ENCODE measurements at places on chromosomes 6 and 20.

- no peak for DNase-seq
Measured at GRCh38 chr20:62876501-62876901, 14.9 kb upstream of the TCFL5 start.

DNA sequence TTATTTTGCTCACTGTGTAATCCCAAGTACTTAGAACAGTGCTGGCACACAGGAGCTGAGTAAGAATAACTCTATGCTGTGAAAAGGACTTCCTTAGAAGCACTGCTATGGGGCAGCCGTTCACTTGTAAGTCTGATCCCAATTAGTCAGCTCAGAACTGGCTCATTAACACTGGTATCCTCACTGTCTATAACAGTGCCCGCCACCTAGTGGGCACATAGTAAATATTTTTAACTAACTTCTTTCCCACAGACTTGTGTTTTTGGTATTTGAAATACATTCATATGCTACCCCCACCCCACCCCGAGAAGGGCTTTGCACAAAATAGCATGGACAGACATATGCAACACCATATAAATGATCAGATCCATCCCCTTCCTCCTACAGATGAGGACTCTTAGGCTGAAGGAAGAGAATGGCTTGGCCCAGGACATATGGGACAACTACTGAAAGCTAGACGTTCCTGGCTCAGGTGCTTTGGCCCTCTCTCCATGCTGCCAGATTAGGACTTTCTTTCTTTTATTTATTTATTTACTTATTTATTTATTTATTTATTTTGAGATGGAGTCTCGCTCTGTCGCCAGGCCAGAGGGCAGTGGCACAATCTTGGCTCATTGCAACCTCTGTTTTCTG lies 47.1 kb downstream of the DST start:
- DNase-seq: peak; percentile 44

GRCh38 chr6:109069746-109070145 lies 24.9 kb downstream of the SESN1 start:
- DNase-seq: no peak

- no peak for DNase-seq
Measured at GRCh38 chr6:3252369-3252768, 6.4 kb upstream of the PSMG4 start.

DNA sequence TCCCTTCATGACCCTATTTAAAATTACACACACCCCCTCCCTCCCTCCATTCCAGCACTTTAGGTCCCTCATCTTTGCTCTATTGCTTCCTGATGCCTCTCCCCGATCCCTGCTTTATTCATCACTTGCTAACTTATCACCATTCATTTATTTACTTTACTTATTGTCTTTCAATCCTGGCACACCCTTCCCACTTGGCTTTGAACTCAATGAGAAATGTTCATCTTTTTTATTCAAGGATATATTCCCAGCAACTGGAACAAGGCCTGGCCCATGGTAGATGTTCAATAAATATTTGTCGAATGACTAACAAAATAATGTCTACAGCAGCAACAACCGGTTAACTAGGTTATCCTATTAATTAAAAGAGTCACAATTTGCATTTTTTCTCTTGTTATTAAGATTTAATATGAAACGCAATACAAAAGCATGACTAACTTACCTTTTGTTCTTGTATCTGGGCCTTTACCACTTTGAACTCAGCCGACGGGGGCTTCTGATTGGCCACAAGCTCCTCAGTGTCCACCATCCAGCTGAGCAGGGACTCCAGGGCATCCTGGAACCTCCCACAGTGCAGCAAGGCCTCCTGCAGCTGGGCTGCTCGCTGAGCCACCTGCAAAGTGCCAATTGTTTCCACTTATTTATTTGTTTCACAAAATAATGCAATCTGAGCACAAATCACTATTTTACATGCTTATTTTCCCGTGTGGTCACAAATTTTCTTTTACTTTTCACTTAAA lies 107.8 kb downstream of the DST start:
- no peak for DNase-seq

DNA sequence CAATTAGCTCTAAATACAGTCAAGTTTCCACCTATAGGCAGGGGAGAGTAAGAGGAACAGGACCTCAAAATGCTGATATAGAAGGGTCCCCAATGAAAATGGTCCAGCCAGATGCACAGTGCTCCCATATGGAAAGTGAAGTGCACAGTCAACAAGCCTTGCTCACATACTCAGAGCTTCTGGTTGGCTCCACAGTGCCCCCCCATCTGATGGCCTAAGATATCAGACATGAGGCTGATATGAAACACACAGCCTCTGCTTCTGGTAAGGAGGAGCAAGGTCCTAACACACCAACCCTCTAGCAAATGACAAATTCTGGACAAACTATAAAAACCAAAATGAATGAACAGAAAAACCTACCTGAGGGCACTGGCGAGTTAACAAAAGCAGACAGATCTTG lies 111.4 kb upstream of the EMILIN3 start:
- no peak for DNase-seq

- DNase-seq: no peak
Measured at GRCh38 chr20:63009988-63010769, 3.4 kb upstream of the BHLHE23 start.

GRCh38 chr6:25902071-25902470 lies 28.0 kb upstream of the SLC17A3 start:
- no peak for DNase-seq

GRCh38 chr20:38393259-38393658 lies 41.9 kb downstream of the SNHG17 start:
- DNase-seq: no peak

GRCh38 chr6:162364488-162364887 lies 363.1 kb downstream of the PRKN start:
- DNase-seq: no peak

GRCh38 chr20:13809373-13809772 lies 24.5 kb downstream of the NDUFAF5 start:
- no peak for DNase-seq

GRCh38 chr20:31573555-31574321 lies 31.4 kb upstream of the ID1 start:
- DNase-seq: no peak

- DNase-seq: no peak
Measured at GRCh38 chr6:88536071-88536625, 370.0 kb upstream of the CNR1 start.

DNA sequence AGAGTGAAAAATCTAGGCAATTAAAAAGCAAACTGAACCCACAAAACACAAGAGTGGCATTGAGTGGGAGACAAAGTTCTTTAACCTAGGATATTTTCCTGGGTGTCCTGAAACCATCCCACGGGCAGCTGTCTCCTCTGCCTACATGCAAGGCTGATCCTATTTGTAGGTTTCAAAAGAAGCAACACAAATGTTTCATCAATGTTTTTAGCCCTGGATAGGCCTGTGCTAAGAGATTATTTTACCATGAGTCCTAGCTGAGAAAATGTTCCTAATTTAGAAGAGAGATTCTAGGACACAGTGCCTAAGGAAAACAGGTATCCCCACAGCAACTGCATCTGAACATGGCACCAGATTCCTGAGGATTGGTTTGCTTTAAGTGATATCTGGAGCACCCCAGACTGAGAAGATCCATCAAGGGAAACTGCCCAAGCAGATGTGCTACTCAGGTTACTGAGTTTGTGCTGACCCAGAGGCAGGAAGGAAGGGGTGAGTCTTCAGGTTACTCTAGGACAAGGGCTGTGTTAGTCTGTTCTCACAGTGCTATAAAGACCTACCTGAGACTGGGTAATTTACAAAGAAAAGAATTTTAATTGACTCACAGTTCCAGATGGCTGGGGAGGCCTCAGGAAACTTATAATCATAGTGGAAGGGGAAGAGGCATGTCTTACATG lies 111.6 kb upstream of the UST start:
- no peak for DNase-seq

- no peak for DNase-seq
Measured at GRCh38 chr20:16661756-16662155, 68.1 kb upstream of the SNRPB2 start.

DNA sequence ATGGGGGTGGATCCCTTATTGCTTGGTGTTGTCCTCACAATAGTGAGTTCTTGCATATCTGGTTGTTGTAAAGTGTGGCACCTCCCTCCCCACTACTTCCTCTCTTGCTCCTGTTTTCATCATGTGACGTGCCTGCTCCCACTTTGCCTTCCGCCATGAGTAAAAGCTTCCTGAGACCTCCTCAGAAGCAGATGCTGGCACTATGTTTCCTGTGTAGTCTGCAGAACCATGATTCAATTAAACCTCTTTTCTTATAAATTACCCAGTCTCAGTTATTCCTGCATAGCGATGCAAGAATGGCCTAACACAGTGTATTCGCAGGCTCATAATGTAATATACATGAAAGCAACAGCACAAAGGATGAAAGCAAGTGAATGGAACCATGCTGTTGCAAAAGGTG lies 28.4 kb upstream of the ANKRD60 start:
- DNase-seq: no peak

DNA sequence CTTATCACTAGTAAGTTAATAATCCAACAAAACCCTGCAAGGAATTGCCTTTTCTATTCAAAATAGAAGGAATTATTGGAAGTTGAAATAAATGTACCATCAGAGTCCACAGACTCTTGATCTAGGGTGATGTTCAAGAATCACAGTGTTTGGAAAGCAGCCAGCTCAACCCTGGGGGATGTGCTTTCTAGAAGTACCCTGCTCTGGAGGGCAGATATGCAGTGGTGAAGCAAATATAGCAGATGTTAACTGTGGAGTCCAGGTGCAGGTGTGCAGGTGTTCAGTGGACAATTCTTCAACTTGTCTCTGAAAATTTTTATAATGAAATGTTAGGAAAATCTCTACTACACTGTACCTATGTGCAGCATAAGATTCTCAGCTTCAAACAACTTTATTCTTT lies 9.1 kb upstream of the INSM1 start:
- no peak for DNase-seq

GRCh38 chr20:17611290-17611539 lies 41.3 kb downstream of the DSTN start:
- no peak for DNase-seq

DNA sequence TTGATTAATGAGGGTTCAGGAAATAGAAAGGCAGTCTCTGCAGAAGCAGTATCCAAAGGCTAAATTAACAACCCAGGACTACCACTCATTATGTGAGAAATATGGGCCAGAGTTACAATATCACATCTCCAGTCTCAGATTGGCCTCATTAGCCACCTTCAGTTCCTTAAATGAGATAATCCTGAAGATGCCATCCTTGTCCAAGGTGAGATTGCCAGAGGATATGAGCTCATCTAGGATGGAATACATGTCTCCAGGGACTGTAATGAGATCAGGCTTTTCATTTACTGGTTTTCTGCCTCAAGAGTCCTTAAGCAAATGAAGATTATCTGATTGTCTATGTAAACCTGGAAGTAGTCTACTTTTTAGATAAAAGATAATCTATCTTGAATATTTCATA lies 196.3 kb downstream of the FUT9 start:
- no peak for DNase-seq

GRCh38 chr6:36755435-36756348 lies 58.1 kb downstream of the RAB44 start:
- DNase-seq: no peak

DNA sequence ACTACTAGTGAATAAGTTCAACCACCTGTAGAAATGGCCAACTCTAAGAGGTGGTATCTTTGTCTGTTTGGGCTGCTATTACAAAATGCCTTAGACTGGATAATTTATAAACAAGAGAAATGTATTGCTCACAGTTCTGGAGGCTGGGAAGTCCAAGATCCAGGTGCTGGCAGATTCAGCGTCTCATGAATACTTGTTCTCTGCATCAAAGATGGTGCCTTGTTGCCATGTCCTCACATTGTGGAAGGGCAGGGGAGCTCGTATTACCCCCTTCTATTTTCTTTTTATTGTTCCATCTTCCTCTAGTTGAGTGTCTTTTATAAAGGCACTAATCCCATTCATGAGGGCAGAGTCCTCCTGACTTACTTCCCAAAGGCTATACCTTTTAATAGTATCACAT lies 58.0 kb downstream of the LRRC1 start:
- no peak for DNase-seq

DNA sequence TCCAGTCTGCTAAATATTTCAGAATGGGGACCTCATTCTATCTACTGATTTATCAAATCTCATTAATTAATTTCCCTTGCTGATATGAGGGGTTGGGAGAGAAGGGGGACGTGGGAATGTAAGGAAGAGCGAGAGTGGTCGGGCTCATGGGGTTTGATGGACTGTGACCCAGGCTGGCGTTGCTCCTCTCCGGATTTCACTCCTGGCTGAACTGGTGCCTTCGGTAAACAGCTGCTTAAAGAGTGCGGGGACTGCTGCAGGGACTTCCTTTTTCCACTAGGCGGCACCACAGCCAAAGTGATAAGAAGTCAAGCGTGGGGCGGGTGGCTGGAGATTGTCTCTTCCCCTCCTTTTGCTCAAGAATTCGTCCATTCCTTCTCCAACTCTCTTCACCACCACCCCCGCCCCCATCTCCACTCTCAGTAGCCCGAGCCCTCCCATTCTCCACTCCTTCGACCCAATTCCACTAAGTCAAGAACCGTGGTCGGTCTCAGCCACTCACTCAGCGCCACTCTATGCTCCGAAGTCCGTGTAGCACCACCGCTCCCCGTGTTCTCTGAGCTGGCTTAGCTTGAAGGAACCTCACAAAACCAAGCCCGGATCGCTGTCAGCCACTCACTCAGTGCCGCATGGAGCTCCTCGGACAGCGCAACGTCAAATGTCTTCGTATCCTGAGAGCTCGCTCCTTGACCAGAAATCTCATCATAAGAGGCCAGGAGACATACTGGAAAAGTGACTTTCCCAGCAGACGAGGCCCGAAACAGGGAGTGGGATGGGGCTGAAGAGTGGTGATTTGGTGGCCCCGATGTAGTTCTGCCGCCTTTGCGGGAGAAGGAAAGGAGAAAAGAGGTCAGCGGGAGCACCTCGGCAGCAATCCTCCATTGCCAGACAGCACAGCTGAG lies 9.7 kb downstream of the TRIM31 start:
- DNase-seq: peak; percentile 92

GRCh38 chr20:22384978-22385377 lies 199.4 kb downstream of the FOXA2 start:
- DNase-seq: no peak

DNA sequence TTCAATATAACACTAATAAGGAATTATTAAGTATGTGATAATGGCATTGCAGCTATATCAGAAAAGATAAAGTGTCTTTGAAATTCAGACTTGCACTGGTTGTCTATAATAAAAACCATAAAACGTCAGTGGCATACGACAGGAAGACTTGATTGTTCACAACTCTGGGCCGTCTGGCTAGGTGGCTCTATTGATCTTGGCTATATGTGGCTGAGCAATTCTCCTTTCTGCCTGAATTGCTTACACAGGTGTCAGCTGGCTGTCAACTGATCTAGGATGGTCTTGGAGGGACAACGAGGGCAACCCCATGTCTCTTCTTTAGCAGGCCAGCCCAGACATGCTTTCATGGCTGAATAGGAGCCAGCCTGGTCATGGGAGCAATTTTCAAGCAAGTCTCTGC lies 359.1 kb downstream of the QKI start:
- DNase-seq: no peak

DNA sequence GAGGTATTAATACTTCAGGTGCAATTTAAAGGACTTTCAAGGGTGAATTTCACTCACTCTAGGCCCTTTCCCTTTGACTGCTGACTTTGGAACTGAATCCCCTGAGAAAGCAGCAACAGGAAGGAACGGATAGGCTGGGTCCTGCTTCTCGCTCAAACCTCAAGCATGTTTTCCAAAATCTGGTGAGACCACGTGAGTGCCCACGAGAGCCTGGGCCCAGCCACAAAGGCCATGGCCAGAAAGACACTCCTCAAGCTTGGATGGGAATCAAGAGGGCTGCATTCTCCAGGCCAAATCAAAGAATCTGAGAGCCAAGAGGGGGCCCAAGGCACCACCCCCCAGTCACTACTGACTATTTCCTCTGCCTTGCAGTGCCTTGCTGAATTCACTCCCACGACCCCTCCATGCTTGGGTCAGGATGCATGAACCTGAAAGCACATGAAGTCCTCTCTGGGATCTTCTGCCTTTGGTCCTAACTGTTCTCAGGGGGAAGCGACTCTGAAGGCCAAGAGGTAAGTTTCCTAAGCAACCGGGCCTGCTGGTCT lies 146.1 kb downstream of the NFATC2 start:
- DNase-seq: no peak
